ENCODE measurements at places on chromosomes 2 and 18.

DNA sequence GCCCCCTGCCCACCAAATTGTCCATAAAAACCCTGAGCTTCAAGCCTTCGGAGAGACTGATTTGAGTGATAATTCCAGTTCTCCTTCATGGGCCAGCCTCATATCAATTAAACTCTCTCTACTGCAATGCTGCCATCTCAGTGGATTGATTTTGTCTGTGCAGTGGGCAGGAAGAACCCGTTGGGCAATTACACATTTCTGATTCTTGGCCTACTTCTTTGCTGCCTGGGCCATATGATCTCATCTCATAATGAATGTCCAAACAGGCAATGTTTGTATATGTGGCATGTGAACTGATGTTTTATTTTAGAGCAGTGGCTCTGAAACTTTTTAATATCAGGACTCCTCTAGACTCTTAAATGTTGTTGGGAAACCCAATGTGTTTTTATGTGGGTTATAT, 101.2 kb upstream of the SLC38A11 start:
- DNase-seq, result no peak

DNA sequence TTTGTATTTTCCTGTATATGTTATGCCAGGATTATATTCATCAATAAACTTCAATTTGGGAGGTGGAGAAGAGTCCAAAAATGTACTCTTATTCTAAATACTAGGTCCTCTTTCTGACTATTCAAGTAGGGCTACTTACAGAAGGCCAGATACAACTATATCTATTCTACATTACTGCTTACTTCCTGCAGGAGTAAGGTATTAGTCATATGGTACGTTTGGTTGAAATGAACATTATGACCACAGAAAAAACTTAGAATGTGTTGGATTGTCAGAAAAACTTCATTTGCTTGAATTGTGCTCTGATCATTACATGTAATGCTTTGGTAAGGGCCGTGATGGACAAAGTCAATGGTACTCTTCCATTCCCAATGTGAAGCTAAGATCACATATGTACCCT, 35.0 kb downstream of the STAT4 start:
- DNase-seq, result no peak

DNA sequence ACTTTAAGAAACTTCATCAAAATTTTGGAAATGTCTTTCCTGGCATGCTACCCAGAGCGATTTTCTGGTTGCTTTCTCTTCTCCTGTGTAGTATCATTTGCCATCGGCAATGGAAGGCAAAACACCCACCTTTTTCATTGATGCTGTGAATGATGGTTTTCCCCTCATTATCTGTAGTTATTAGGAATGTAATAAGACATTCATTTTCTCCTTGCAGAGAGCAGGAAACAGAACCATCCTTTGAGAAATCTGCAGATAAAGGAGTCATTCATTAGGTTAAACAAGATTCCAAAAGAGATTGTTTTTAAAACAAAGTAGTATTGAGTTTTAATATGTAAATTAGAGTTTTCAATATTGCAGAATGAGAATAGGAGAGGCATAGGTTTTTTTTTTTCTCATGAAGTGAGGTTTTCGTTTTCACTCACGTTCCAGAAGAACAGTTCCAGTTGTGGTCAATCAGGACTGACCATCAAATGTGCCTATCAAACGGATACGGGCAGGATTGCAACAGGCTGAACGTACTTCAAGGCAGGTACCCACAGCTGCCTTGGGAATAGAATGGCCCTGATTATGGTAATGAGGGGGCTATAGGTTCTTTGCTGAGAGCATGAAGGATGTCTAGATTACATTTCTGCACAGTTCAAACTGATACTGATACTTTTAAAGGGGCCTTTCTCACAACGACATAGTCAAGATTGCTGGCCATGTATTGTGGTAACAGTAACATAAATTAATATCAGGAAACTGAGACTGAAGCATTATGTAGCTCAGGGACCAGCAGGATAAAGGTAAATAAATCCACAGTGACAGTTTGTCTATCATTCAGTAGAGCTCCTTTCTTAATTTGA, 49.8 kb upstream of the PLA2R1 start:
- no peak for DNase-seq

- DNase-seq, result no peak
Measured at GRCh38 chr2:26355038-26355995, 8.7 kb upstream of the ADGRF3 start.

GRCh38 chr18:3360211-3360610, 89.8 kb upstream of the TGIF1 start:
- no peak for DNase-seq

GRCh38 chr2:152189622-152190495, 14.3 kb upstream of the STAM2 start:
- peak; percentile 8 for DNase-seq

DNA sequence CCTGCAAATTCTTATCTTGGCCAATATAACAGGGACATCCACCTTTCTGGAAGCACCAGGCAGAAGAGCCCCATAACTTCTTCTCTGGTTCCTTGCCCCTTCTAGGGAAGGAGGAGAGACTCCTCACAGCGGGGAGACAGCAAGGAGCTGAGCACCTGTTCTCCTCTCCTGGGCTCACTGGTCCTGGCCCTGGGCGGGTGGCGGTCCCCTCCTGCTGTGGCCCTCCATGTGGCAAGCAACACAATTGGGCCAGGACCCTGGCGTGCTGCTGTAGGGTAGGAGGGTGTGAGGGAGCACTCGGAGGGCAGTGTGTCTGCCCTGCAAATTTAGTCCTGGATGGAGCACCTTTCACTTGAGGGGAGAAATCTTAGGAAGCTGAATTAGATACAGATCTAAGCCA, 6.9 kb downstream of the IL37 start:
- no peak for DNase-seq

GRCh38 chr18:75455249-75456198, 28.0 kb upstream of the SMIM21 start:
- DNase-seq, result peak; percentile 17

DNA sequence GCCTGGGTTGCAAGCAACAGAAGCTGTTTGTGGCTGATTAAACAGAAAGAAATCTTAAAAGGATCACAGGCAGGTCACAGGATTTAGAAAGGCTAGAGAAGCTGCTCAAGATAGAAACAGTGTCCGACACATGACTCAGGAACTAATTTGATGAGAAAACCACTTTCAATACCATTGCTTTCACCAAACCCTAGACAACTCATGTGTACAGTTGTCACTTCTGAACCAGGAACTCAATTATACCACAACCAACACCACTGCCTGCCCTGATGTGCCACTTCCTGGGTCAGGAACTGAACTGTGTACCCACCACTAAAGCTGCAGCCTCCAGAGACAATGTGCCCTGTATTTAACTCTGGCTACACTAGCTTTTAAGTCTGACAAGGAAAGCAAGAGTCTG, 56.0 kb downstream of the TMEM247 start:
- peak; percentile 44 for DNase-seq

DNA sequence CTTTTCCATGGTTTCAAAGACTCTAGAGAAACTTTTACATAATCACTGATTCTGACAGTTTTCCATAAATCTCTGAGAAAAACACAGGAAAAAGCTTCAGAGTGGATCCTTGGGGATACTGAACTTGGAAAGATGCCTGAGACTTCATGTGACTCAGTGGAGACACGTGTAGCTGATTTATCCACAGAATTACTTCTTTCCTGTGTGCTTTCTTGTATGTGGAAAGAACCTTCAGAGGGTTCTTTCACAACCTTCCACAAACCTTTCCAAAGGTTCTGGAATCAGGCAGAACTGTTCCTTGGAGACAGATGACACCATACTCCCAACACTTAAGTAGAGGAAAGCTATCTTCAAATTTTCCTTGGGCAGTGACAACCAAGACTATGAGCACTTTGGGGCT, 207.2 kb downstream of the RND3 start:
- no peak for DNase-seq

DNA sequence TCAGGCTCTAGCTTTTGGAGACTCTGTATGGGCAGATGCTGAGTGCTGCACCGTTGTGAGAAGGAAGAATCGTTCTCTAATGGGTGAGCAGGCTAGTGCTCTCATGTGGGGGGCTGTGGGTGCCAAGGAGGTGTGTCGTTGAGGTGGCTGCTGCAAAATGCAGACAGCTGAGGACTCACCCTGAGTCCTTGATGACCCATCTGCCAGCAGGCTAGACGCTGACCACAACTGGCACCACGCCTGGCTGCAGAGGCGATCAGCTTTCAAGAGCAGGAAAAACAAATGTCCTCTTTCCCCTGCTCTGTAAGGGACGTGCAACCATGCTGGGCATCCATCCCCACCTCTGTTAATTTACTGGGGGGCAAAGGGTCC, 48.2 kb downstream of the HAUS1 start:
- DNase-seq, result no peak

DNA sequence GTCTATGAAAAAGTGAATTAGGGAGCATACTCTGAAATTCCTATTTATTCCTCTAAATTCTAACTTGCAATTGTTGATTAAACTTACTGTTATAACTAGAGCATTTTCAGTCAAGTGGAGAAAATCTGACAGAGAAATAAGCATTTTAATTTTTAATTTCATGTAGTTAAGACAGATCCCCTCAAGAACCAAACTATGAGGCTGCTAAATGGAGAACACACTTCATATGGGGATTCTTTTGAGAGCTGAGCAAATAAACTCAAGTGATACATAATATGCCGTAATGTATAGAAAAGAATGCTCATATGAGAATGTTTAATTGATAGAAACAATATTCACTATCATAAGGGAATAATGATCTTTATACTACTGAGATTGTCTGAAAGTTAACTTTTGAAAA, 340.8 kb downstream of the ERBB4 start:
- no peak for DNase-seq

DNA sequence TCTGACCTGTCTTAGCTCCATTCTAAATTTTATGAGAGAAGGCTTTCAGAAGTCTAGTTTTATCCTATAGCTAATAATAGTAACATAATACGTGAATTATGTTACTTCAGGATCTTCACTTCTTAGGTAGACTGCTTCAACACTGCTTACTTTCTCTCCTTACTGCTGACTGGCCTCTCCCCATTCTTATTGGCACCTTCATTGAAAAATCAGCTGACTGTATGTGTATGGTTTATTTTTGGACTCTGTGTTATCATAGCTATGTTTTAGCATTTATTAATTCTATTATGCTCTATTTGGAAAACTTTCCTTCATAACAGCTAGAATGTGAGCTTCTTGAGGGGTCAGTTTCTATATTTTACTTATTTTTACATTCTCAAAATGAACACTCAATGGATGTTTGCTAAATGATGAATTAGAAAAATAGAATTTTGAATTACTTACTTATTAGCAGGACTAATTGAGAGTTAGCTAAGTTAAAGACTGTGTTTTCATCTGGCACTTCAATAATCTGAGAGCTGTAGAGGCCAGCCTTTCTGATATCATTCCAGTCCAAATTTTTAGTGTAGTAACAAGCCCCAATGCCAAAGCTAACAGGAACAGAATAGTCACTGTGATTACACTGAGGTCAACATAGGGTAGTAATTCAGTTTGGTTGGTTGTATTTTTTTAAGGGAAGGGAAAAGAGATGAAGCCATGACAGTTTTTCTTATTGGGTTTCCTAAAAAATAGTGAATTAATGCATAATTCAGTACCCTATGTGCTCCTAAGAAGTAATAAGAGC, 92.3 kb downstream of the TTC27 start:
- DNase-seq, result no peak

- no peak for DNase-seq
Measured at GRCh38 chr2:223069465-223069864, 17.5 kb downstream of the KCNE4 start.

Data from stimulated activated naive CD8-positive, alpha-beta T cell treated with anti-CD3 and anti-CD28 coated beads, Interleukin-15, Interleukin-2, amounts not matched to agents 100 U/mL and 50 U/mL, for 24 hours (primary cell).